ENCODE measurements at places on chromosomes 1 and 21.

GRCh38 chr1:68178821-68179490 is 53.4 kb downstream of the WLS start:
- no peak for DNase-seq

- DNase-seq: peak; percentile 15
Measured at GRCh38 chr1:110420874-110421793, 13.6 kb upstream of the LAMTOR5 start.

- DNase-seq: no peak
Measured at GRCh38 chr1:198024782-198025181, 107.6 kb downstream of the LHX9 start.

DNA sequence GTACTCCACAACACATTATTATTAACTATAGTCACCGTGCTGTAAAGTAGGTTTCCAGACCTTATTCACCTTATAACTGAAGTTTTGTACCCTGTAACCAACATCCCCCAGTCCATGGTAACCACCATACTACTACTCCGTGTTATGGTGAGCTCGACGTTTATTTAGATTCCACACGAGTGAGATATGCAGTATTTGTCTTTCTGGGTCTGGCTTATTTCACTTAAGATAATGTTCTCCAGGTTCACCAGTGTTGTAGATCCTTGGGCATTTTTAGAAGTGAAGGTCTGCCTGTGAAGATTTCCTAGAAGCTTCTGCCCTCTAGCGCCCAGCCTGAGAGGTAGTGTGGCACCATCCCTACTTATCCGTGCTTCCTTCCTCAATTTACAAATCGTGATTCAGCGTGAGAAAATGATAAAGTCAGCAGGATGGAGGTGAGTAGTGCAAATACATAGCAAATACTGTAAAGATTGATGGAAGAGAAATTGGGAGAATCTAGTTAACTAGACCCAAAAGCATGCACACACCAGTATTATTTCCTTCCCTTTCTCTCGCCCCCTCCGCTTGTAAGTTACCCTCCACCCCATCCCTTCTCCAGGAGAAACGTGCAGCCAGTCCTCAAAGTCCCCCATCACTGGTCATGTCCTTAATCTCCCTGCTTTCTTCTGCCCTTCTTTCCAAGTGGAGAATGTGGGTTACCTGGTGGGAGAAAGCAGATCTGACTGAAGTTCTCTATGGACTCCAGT is 36.0 kb upstream of the DISC1 start:
- DNase-seq: peak; percentile 59

GRCh38 chr1:110572751-110573150 is 33.4 kb downstream of the KCNA2 start:
- DNase-seq: no peak

- peak; percentile 63 for DNase-seq
Measured at GRCh38 chr1:173868266-173869020, at the start of gene ZBTB37. TSS of gene ZBTB37 (plus strand) at chr1:173868380. CDS start at chr1:173870226, 1,846 bp downstream.

DNA sequence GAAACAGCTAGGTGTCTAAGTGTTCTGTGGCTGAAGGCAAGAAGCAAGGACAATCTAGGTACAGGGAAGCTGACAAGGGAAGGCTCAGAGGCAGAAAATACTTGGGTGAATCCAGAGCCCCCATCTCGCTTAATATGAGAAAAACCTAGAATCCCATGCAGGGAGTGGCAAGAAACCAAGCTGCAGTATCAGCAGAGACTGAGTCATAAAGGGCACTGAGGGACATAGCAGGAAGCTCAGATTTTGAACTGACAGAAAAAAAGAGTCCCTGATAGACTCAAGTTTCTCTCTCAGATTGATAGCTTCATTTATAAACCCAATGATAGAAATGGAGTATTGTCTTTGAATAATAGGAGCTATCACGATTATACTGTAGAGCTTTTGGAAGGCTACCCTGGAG is 77.3 kb upstream of the KCNJ15 start:
- no peak for DNase-seq

DNA sequence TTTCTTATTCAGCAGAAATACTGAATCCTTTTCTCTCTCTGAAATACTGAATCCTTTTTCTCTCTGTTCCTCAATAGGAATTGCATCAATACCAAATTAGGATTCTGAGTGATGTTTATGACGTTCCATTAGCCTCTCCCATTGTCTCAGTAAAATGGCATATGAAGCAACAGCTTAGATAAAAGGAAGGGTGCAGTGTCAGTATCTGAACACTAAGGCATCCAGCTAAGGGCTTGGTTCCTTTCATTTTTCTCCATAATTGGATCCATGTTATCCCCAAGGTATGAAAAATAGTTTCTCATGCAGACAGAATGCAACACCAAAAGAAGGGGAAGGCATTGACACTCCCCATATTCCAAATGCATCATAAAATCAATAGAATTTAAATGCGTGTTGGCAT is 61.5 kb upstream of the RAVER2 start:
- no peak for DNase-seq

- DNase-seq: no peak
Measured at GRCh38 chr1:205561501-205562203, 57.2 kb downstream of the CDK18 start.

- DNase-seq: no peak
Measured at GRCh38 chr1:63087966-63088365, 234.4 kb upstream of the FOXD3 start.

- no peak for DNase-seq
Measured at GRCh38 chr1:224458996-224459395, 24.4 kb upstream of the WDR26 start.

DNA sequence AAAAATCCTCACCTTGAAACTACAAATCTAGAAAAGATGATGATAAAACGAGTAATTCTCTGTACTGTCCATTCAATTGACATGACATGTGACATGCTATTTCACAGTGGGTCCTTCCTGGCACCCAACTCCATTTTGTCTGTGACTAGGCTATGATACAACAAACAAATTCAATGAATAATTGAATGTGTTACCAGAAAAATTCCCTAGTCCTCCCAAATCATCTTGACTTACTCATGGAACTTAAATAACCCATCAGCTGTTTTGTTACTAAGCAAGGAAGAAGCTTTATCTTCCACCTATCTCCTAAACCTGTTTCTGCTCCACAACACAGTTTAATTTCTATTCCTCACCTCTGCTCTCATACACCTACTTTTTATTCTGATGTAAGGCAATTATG is 30.4 kb downstream of the B3GALNT2 start:
- DNase-seq: no peak

GRCh38 chr1:82586473-82586872 is 785.7 kb downstream of the ADGRL2 start:
- DNase-seq: no peak

GRCh38 chr1:36872858-36873257 is 161.5 kb downstream of the GRIK3 start:
- DNase-seq: no peak

- DNase-seq: peak; percentile 46
Measured at GRCh38 chr1:54965624-54966340, 14.6 kb upstream of the TMEM61 start.

DNA sequence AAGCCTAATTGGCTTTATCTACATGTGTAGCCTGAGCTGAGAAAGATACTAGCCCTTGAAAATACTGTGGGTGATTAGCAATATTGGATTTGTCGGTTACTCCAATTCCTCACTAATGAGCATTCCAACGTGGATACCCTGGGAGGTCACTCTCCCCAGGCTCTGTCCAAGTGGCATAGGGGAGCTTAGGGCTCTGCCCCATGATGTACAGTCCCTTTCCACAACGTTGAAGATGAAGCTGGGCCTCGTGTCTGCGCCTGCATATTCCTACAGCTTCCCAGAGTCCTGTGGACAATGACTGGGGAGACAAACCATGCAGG is 2.6 kb downstream of the RCC1 start:
- DNase-seq: peak; percentile 24

DNA sequence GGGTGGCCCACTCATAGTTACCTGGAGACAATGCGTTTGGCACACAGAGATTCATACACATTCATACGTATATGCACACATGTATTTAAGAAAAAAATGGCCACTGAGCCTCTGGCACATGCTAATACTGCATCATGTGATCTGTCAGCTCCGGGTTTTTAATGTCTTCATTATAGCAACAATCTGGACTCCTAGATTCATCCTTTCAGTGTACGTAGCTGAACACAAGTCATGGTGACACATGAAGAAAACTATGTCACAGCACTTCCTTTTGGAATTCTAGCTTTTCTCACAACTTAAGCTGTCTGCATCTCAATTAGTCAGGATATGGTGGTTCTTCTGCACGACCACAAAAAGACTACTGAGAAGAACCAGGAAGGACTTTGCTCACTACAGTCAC is 24.7 kb downstream of the HSF2BP start:
- DNase-seq: peak; percentile 88

GRCh38 chr1:246703581-246703980 is 20.6 kb upstream of the SCCPDH start:
- DNase-seq: no peak

DNA sequence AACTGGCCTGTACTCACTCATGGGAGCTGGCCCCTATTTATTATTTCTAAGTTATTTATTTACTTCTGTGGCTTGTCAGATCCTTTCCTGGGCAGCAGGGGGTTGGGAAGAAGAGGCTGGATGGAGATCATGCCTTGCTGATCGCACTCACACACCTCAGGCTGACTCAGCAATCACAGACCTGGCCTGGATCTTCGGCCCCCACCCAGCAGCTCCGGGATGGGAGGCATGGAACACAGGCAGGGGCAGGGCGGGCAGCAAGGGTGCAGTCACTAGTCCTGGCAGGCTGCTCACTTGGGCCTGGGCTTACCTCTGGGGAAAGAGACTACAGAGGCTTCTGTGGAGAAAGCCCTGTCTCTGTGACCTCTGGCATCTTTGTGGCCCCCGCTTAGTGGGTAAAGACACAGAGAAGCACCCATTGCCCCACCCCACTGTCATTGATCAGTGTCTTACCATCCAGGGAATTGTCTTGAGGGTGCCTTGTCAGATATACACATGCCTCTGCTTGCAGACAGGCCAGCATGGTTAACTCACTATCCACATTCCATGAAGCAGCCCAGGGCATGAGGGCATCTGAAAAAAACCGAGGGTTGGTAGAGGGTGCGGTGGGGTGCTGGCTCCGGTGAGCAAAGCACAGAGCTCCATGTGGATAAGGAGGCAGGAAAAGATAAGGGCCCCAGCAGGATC is 3.7 kb downstream of the ARTN start:
- DNase-seq: peak; percentile 85

DNA sequence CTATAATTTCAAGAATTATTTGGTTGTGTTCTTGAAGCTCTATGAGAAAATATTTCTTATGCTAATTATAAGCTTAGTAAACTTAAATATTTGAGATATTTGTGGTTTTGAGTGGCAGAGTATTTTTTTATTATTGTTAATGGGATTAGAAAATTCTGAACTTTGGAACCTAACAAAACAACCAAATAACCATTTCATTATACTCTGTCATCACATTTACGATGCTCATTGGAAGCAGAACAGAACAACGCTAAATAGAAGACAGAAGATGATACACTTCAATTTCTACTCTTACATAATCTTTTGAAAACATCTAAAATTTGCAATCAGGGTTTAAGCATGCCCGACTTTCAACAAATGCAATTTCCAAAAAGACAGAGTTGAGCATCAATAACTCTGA is 270.2 kb downstream of the PTPRC start:
- no peak for DNase-seq

GRCh38 chr1:174839211-174839610 is 160.5 kb upstream of the CACYBP start:
- no peak for DNase-seq

DNA sequence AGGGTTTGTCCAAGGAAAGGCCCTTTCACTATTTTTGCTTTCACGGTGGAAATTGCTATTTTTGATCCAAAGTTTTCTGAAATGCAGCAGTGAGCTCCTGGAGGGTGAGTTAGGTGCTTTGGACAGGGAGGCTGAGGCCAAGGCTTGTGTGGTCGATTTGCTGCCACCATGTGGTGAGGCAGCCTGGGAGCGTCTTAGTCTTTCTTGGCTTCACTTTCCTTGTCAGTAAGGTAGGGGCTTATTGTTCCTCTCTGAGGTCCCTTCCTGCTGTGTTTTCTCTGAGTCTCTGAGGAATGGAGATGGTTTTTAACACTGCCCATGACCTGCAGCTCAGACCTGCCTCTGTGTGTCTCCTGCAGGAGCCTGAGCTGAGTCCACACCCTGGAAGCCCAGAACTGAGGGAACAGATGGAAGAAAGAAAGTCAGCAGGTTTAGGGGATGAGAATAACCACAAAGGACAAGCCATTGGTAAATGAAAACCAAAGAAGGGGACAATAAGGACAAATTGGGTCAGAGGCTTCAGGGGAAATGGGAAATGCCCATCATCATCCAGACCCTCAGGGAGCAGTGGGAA is 20.1 kb upstream of the S100A10 start:
- peak; percentile 32 for DNase-seq

DNA sequence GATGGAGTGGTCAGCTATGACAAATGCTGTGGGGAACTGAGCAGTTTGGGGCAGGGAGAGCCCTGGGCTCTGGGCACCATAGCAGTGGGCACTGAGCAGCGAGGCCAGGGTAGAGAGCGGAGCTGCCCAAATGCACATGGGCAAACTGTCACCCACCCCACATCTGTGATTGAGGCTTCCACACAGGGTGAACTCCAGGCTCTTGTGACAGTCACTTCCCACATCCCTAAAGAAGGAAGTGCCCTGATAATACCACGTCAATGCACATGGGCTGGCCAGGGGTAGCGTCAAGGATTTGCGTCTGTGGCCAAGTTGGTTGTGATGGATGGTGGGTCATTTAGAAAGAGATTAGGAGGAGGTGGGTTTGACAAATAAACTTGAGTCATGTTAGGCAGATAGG is 2.6 kb upstream of the GUCA2B start:
- DNase-seq: no peak

GRCh38 chr1:56570924-56571372 is 8.4 kb downstream of the PLPP3 start:
- DNase-seq: no peak

DNA sequence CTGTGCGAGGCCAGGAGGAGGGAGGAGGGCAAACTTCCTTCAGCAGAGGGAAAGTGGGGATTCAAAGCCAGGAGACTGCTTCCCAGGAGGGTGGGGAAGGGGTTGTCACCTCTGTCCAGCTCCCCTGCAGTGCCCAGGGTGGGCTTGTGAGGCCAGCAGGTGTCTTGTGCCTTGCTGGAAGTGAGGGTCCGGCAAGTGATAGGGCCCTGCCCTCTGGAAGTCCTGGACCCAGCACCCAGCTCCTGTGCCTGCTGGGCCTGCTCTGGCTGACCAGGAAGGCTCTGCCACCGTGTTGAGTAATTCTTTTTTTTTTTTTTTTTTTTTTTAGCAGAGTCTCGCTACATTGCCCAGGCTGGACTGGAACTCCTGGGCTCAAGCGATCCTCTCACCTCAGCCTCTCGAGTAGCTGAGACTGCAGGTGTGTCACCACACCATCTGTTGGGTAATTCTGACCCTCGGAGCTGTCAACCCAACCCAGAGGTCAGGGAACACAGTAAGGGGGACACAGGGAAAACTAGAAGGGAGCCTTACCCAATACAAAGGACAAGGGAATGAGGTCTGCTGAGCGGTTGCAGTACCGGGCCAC is 1.0 kb downstream of the BEST4 start:
- no peak for DNase-seq

DNA sequence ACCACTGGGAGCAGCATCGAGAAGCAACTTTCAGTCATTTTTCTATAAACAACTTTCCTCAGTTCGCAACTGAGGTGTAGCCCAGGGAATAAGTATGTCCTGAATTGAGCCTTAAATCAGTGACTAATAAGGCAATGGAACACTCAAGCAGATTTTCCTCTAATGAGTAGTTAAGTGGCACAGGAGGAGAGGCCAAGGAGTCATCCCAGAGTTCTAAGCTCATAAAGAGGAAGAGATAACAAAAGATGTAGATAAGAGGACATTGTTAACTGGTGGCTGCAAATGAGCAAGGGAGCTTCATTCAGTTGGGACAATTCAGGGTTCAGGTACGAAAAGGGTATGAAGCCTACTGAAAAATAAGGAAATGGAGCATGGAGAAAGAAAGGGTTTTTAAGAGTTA is 64.5 kb downstream of the LRRC40 start:
- DNase-seq: no peak
